DMS 273 treated with DMSO at 0.1 percent for 48 hours (cell line): ENCODE measurements at places on chromosomes 12 and 14.
A peak's percentile ranks its signal among the peaks of the same experiment; 100 is the strongest.

DNA sequence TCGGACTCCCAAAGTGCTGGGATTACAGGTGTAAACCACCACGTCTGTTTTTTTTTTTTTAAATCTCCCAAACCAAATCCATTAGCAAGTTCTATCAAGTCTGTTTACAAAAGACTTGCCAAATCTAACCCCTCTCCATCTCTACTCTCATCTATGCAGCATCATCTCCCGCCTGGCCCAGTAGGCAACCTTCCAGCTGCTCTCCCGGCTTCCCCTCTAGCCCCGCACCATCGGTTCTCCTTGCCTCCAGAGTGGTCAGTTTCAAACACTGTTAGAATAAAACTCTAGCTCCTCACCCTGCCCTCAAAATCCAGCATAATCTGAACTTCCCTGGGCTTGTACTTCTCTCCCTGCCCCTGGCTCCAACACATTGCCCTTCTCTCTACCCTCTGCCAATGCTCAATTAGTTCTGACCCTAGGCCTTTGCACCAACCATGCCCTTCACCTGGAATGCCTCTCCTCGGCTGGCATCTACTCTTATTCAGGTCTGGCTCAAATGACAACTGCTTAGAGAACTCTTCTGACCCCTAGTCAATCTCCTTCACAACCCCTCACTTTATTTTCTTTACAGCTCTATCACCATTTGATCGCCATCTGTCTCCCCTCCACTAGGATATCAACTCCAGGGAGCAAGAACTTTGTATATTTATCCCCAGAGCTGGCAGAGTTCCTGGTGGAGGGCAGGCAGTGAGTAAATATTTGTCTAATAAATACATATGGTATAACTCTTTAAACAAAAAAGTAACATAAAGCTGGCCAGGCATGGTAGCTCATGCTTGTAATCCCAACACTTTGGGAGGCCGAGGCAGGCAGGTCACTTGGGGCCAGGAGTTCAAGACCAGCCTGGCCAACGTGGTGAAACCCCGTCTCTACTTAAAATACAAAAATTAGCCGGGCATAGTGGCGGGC, 4.9 kb downstream of the WSB2 start:
- peak; percentile 69 for DNase-seq

DNA sequence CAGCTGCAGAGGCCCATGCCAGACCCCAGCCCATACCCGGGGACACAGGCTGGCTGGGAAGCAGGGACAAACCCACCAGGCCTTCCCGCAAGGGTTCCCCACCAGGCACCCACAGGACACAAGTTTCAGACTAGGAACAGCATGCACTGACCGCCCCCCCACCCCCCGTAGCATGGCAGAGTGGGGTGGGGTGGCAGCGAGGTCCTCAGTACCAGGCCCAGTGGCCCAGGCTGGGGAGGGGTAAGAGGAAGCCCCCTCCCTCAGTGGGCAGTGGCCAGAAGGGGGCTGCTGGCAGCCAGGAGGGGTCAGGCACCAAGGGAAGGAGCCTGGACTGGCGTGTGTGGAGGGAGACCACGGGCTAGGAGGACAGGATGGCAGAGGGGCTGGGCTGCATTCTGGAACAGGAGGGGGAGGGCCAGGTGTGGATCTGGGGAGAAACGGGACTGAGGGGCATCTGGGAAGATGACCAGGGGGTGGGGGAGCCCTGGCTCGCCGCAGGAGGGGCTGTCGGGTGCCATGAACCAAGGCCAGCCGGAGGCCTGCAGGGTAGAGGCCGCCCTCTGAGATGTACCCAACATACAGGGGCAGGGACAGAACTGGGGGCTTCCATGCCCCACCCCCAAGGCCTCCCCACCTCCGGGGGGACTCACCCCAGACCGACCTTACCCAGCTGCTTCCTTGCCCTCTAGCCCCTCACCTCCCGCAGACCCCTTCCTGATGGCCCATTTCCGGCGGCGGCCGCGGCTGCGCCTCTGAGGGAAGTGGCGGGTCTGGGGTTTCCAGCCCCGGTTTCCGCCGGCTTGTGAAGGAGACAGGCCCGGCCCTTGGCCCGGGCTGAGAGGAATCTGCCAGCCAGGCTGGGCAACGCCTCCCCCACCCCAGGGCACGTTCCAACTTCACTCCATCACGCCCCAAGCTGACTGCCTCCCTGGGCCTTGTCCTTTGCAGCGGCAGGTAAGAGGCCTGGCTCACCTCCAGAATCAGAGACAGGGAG, 5.6 kb upstream of the JAG2 start:
- DNase-seq = no peak

DNA sequence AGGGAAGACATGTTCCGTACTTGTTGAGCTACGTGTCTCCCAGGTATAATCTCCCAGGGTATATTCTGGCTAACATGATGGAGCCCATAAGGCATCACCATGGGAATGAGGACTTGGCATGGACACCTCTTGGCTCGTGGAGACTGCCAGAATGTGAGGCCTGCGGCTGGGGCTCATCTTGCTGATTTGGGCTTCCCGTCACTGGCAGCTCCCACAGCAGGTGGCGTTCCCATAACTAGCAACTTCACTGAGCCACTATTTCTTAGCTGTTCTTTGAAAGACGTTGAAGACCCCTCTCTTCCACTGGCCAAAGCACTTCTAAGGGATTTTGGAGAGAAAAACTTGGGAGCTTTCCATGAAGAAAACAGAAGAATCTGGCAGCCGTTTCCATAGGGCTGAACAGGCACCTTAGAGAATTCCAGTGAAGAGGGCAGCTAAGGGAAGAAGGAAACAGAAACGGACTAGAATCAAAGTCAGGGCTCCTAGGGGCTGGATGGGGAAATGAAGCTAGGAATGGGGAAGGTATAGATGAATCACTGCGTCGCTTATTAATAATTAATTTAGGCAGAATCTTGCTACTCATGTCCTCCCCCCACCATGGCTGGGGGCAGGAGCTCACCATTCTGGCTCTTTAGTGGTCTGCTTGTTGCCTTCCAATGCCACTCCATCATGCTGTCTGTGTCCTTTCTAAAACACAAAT, 39.7 kb upstream of the FOS start:
- no peak for DNase-seq

GRCh38 chr14:80522936-80523335, 311.6 kb upstream of the DIO2 start:
- DNase-seq = no peak

DNA sequence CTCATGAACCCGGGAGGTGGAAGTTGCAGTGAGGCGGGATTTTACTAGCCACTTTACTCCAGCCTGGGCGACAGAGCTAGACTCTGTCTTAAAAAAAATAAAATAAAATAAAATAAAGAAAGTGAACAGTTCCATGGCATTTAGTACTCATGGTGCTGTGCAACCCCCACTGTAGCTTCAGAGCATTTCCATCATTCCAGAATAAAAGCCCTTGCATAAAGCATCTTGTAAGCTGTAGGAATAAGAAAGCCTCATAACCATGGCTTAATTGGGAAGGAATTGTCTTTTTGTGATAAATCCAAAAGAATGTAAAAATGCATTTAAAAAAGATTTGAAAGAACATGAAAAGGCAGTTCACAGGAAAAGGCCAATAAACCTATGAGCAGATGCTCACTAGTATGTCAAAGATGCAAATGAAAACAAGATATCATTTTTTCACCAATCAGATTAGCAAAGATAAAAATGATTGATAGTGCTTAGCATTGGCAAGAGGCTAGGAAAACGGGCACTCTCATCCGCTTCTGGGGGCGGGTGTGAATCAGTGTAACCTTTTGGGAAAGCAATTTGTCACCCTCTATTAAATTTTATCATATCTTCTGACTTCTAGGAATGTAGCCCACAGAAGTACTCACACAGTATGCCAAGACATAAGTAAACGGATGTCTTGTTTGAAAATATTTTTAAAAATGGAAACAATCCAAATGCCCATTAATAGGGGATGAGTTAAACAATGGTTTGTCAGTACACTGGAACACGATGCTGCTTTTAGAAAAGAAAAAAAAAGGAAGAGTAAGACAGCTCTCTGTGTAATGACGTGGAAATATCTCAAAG, 46.6 kb downstream of the CFAP251 start:
- no peak for DNase-seq

- peak; percentile 46 for DNase-seq
Measured at GRCh38 chr12:8687846-8688601, 9.8 kb upstream of the RIMKLB start.
